ENCODE measurements at places on chromosomes 2 and 18.

GRCh38 chr2:135904341-135904989 lies 28.2 kb upstream of the MCM6 start:
- DNase-seq, result no peak

DNA sequence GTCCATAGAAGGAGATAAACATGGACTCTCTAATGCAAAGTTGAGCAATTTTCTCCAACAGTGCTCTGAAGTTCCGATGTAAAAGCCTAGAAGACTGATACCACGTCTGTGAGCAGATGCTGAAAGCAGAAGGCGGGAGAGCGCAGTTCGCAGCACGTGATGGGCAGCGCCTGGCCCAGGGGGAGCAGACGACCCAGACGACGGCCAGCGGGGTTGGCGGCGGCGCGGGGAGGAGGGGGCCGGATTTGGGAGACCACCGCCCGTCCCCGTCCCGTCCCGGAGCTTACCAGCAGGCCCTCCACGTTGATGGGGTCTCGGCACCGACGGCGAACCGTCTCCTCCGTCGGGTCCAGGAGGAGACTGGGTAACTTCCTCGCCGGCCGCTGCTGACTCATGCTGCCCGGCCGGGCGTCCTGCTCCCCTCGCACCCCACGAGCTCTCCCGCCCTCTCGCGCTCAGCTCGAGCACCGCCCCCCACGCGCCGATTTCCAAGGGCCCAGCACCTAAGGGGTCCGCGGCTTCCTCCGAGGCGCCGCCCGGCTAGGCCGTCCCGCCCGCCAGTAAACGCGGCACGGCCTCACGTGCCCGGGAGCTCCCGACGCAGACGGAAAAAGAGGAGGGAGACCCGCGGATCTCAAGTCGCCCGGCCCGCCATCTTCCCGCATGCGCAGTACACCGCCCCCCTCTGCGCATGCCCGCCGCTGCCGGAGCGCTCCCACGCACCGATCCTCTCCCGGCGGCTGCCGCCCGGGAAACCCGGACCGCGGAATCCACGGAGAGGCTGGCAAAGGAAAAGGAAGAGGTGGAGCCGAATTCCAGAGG lies at the start of gene E2F6:
E2F6 (minus strand) TSS at position 677 of the 822 bp plus-strand sequence; CDS start at position 395, 282 bp downstream.
- peak; percentile 95 for DNase-seq

DNA sequence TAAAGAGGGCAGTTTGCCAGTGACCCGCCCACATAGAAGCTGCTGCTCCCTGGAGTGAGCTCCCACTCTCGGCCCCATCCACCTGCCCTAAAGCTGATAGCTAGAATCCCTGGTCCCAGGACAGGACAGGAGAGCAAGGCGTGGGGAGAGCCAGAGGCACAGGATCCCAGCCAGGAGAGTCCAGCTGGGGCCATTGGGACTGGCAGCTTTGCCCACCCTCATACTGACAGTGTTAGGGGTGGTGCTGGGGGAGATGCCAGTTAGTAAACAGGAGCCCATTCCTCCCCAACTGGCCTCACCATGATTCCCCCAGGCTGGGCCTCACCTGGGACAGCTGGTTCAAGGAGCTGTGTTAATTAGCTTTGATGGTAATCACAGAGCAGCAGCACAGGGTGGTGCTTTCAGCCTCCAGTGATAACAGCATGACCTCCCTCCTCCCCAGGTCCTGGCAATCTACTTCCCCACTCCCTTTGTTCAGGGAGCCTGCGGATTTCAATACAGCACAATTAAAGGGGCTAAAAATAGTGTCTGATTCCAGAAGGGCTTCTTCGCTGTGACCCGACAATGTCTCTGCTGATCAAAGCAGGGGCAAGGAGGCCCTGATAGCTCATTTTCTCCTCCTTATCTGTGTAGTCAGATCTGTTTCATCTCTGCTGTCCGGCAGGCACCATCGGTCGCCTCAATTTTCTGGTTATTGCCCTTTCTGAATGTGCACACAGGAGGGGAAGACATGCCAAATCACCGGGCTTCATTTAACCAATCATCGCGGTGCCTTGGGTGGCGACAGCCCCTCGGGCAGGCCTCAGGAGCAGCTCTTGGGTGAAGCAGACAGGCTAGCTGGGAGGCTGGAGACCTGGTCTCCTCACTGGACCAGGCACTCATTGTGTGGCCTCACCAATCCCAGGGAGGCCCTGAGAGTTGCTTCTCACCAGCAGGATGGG lies 119.9 kb upstream of the TEX51 start:
- DNase-seq, result no peak

- DNase-seq, result no peak
Measured at GRCh38 chr2:181005809-181006208, 25.4 kb downstream of the UBE2E3 start.

DNA sequence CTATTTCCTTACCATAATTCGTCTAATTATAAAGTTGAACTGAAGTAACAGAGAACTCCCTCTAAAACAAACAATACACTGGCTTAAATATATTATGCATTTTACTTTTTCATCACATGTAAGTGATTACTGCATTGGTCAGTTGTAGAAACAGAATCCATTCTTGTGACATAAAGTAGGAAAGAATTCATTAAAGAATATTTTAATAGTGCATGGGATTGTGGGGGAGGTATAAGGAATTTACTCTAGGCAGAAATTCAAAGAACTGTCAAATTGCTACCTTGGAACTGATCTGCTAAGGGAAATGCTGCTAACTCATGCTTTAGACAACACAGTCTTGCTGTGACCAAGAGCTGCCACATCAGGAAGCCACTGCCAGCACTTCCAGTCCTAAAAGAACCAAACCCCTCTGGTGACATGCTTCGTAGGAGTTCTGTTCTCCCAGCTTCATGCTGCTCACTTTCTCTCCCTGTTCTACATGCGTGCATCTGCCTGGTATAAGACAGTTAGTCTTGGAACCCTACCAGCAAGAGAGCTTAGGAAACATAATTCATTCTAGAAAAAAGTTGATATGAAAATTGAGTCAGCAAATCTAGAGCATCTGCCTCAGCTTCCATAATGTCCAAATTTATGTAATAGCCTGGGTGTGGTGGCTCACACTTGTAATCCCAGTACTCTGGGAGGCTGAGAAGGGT lies 1137.6 kb upstream of the NXPH2 start:
- DNase-seq, result no peak

- DNase-seq, result no peak
Measured at GRCh38 chr2:235555371-235555770, 61.5 kb downstream of the AGAP1 start.

- DNase-seq, result no peak
Measured at GRCh38 chr18:23137788-23138216, 2.5 kb downstream of the CABLES1 start.

GRCh38 chr2:196274387-196274809 lies 103.0 kb upstream of the STK17B start:
- no peak for DNase-seq

DNA sequence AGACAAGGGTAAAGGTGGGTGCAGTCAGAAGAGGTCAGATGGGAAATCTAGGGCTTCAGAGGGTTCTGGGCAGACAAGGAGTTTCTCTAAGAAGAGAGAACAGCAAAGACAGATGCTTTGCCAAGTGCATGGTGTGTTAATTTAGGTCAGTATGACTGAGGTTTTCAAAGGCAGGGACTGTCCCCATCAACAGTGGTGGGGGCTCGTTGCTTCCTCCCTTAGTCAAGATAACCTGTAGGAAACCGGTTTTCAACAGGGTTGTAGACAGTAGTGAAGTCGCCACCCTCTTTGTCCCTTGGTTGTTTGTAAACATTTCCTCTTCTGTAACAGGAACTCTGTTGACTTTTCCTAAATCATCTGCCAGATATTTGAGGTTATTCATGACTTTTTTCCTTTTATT lies 11.6 kb downstream of the RAB12 start:
- no peak for DNase-seq

DNA sequence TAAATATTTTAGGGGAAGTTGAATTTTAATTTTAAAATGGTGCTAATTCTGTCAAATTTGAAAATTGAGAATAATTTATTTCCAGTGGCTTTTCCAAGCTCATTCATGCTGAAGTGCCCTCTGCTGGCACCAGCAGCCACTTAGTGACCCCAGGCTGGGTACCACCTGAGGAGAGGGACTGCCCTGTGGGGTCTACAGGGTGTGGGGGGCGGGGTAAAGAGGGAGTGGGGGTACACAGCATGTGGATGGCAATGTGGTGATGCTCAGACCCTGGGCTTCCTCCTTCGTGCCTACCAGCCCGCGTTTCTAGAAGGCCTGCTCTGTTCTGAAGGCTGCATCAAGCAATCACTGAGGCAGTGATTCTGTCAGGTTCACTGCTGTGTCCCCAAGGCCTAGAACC lies 45.1 kb upstream of the SCLY start:
- DNase-seq, result no peak

DNA sequence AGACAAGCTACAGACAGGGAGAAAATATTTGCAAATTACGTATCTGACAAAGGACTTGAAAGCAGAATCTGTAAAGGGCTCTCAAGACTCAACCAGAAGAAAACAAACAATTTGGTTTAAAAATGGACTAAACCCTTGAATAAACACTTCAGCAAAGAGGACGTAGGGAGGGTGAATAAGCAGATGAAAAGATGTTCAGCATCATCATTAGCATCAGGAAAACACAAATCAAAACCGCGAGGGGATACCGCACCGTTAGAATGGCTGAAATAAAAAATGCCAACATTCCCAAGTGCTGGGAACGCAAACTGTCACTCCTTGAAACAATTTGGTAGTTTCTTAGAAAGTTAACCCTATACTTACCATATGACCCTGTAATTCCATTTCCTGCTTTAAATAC lies 136.7 kb downstream of the MBP start:
- DNase-seq, result no peak

DNA sequence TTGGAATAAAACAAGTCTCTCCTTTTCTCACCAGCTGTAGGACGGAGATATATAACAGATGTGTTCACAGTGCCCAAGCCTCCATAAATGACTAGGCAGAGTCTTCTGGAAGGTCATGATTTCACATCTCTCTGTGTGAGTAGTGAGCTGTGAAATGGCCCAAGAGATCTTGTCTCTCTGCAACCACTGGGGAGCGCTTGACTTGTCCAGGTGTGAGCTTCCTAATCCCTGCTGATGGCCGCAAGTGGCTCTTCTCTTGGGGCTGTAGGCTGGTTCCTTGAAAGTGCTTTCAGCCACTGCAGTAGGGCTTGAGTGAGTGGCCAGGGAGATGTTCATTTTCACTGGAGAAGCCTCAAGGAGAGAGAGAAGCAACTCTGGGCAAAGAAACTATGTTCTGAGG lies 38.1 kb upstream of the OTOS start:
- DNase-seq, result no peak

GRCh38 chr2:225422145-225422544 lies 22.6 kb downstream of the NYAP2 start:
- no peak for DNase-seq

GRCh38 chr2:110873056-110873502 lies 140.7 kb downstream of the ACOXL start:
- DNase-seq, result no peak

GRCh38 chr2:20453087-20453486 lies 6.2 kb downstream of the RHOB start:
- no peak for DNase-seq

- DNase-seq, result peak; percentile 71
Measured at GRCh38 chr2:239193401-239193811, 207.4 kb downstream of the HDAC4 start.

DNA sequence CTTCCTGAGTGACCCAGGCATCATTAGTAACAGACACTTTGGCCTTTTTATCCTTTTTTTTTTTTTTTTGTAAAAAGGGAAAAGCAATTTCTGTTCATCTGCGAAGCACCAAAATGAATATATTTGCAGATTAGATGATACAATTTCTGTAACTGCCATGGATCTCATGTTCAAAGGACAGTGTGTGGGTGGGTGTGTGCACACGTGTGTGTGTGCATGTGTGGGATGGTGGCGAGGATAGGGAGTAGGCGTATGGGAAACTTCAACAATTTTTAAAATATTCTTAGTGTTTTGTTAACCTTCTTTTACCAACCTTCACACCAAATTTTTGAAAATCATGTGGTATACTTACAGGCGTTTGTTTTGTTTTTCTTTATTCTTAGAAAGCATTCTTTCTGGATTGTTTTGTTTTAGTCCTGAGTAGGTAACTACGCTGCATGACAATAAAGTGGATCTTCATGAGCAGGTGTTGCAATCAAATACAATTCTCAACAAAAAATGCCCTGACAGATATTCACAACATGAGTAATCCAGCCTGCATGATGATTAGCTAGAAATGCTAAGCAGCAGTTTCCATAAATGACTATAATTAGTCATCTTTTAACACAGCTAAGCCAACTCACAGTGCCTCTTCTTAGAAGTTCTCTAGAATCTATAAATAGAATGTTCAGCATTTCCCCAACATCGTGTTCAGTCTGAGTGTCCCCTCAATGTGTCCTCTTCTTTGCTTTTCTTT lies 53.5 kb upstream of the RMDN2 start:
- DNase-seq, result no peak

DNA sequence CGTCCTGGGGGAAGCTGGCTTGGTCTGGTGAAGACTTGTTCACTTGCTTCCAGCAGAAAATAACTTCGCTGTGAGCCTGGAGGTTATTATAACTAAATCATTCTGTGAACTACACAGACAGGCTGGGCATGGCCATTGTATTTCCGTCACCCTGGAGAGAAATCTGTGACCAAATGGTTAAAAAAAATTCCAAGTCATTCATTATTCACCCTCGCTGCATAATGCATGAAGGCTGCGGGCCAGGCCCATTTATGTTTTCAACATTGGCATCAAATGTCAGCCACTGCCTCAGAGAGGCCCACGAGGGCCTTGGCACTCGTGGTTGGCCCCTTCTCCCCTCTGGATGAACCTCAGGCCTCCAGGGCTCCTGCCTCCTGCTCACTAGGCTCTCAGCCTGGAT lies 57.7 kb downstream of the RRM2 start:
- peak; percentile 25 for DNase-seq

DNA sequence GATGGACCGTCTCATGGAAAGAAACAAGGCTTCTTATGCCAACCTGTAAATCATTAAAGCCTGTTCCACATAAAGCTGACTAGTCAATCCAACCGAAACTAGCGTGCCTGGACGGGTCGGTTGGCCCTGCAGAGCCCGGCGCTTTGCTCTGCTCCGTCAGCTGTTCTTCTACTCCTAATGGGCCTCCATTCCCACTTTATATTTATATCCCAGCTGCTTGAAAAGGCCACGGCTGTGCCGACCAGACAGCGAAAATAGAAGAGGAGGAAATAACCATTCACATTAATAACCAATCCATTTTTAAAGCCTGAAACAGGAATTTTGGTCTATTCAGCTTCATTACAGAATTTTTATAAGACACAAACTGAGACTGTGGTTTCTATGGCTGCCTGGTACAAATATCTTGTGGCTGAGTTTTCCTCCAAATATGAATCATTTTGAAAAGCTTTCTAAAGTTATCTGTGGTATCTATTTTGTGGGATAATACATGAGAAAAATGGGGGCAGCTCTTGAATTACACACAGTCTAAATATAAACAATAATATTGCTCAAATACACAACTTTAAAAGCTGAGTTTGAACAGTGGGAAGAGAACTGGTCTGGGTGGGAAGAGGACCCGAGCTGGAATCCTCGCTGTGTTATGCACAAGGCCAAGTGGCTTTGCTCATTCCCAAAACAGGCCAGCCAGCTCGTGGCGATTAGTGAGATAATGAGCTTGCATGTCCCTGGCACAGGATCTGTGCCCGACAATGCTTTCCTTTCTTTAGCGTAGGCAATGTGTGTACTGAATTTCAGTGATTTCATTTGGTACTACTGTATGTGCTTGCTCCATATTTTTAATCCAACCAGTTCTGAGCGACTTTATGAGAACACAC lies 10.5 kb upstream of the FAM124B start:
- DNase-seq, result peak; percentile 38

GRCh38 chr2:198101688-198102087 lies 297.3 kb downstream of the PLCL1 start:
- no peak for DNase-seq

All from dorsolateral prefrontal cortex (tissue), 122 donors.